HL-60 (cell line): ENCODE measurements at places on chromosomes 3 and 15.

- DNase-seq = no peak
These were observed 86.0 kb downstream of the ECT2 start for GRCh38 chr3:172836390-172836997.

DNA sequence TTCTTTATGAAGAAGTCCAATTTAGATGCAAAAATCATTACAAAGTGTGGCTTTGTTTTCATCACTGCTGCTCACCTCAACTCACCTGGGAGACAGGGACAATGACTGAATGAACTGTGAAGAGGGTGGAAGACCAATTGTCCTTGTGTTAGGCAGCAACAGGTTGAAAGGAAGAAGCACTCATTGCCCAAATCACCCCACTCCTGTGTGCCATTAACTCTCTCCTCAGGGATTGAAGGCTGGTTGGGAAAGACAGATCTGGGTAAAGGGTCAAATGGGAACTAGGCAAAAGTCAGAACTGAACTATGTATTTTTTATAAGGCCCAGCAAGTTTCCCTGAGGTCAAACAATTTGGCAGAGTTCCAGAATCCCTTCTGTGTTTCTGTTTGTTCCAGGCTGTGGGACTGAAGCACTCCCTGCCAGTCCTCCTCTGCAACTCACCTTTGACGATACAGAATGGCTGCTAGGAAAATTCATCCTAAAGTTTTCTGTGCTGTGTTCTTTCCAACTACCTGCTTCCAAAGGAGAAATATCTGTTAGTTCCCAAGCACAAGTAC lies 68.6 kb upstream of the CCDC39 start:
- no peak for DNase-seq

DNA sequence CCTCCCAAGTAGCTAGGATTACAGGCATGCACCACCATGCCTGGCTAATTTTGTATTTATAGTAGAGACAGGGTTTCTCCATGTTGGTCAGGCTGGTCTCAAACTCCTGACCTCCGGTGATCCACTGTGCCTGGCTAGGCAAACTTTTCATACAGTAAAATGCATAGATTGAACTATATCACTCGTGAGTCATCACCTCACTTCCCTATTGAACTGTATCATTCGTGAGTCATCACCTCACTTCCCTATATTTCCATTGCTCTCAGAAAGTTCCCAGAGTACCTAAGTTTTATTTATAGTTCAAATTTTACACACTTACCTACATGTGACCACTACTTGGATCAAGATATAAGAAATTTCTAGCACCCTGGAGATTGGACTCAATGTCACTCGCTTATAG lies 73.6 kb upstream of the ACAD9 start:
- peak; percentile 56 for DNase-seq

DNA sequence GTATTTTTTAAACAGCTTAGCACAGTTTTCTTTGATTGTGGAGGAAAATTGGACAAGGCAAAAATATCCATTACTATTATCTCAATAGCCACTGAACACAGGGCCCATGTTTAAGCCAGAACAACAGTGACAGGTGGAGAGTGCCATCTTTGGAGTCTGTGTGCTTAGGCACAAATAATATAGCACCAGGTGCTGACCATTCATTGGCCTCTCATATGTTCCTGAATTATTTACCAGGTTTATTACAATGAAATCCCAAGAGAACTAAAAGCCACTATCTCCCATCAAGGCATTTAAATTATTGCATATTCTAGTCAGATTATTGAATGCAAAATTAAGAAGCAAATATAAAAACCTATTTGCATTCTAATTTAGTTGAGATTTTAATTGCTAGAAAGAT lies 39.6 kb downstream of the GPR156 start:
- DNase-seq = no peak

GRCh38 chr3:3133500-3133899 lies 6.8 kb downstream of the TRNT1 start:
- no peak for DNase-seq

DNA sequence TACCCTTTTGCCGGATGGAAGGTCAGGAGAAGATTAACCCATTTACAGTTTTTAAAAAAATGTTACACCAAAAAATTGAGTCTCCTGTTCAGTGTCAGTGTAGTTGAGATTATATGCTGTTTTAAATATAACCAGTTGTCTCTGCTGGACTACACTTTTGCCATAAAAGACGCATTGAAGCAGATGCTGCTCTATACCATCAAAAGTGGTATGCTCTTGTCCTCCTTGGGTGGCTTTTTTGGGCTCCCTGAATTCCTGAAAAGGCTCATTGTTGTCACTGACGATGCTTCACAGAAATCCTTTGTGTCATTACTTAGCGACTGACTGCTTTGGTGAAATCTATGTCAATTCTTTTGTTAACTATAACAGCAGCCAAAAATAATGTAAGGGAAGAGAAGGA lies 133.9 kb upstream of the SKOR1 start:
- DNase-seq = no peak

GRCh38 chr15:93007994-93008393 lies 81.0 kb downstream of the RGMA start:
- no peak for DNase-seq

- DNase-seq = no peak
These were observed 2.3 kb downstream of the SELENOS start for GRCh38 chr15:101275018-101275417.

GRCh38 chr3:159877924-159878323 lies 110.7 kb upstream of the IL12A start:
- no peak for DNase-seq

DNA sequence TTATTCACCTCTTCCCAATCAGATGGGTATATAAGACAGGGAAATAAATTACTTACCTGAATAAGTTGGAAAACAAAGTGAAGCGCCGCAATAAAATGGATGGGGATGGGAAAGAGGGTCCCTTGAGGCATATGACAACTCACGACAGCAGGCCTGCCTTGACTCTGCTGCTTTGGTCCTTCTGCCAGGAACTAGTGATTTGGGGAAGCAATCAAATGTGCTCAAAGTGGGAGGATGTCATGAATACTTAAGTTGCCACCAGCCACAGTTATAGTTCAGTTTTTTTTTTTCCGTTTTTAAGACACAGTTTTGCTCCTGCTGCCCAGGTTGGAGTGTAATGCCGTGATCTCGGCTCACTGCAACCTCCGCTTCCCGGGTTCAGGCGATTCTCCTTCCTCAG lies 4.6 kb downstream of the PARL start:
- DNase-seq = no peak
